ENCODE measurements at places on chromosomes 6 and 20. TPM values are rescaled to one million over a fixed set of nuclear protein-coding genes. Genes with fewer than 3 reads are reported as not detected.

GRCh38 chr6:73108949-73109348 is 116.3 kb downstream of the KHDC1L start:
- DNase-seq: no peak

DNA sequence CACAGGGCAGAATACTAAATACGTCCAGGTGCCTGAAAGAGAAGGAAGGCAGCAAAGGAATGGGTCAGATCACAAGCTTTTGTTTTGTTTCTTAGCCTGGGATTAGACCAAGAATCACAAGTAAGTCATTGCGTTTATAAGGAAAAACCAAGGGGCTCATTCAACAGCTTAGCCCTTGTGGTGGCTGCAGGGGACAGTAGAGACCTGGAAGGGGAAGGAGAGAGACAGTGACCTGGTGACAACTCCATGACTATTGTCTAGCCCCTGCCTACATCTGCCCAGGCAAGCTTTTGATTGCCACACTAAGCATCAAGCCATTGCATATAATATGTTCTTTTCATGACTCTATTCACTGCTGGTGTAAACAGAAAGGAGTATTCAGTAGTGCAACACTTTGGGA is 30.2 kb upstream of the TBC1D7 start:
- DNase-seq: no peak

GRCh38 chr6:127459231-127459641 is at the start of gene KIAA0408:
TSS of gene KIAA0408 (minus strand) at chr6:127459389. CDS start at chr6:127453981, 5,408 bp downstream.
- no peak for DNase-seq

DNA sequence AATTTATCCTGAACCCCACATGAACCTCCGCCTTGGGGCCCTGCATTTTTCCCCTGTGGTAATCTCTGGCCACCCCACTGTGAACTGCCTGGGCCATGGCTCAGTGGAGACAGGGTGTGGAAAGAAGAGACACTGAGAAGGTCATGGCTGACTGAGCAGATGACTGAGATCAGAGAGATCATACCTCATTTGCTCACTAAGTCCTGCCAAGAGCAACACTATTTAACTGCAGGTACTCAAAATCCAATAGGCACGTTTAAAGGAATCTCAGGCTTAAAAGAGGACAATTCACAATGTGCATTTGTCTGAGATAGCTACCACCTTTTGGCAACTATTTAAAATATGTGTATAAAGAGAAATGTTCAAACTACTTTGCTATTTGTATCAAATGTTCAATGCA is 305.0 kb downstream of the GMDS start:
- no peak for DNase-seq

DNA sequence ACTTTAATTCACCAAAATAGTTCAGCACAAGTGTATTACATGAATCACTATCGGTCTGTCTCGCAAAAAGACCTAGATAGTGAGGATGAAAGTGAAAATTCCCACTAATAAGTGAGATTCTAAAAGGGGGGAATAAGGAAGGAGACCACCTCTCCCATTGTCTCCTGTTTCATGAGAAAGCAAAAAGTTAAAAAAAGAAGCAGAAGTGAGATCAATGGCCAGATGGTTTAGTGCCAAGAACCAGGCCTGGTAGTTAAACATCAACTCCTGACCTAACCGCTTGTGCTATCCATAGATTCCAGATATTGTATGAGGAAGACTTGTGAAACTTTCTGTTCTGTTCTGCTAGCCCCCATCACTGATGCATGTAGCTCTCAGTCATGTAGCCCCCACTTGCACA is 293.0 kb downstream of the RNGTT start:
- no peak for DNase-seq

GRCh38 chr20:23114018-23114417 is 27.9 kb upstream of the CD93 start:
- DNase-seq: no peak

DNA sequence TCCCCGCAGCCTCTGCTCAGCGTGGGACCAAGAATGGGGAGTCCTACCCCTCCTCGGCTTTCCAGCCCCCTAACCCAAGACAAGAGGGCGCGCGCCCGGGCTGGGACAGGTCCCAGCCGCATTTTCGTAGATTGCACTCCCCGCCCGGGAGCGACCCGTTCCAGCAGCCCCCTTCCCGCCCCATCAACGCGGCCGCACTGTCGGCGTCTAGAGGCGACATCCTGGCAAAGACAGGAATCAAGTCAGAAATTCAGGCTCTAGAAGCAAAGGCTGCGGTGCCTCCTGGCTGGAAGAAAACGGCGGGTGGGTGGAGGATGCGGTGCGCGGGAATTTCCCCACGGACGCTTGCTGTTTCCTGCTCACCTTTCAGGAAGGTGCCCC is 957 bp downstream of the PROKR2 start:
- DNase-seq: no peak

- DNase-seq: peak; percentile 72
Observed at GRCh38 chr6:84522135-84522549, 242.3 kb downstream of the TBX18 start.

GRCh38 chr6:158751921-158752320 is 67.2 kb downstream of the EZR start:
- DNase-seq: no peak

GRCh38 chr6:36655085-36655724 is 23.3 kb upstream of the CDKN1A start:
- no peak for DNase-seq

DNA sequence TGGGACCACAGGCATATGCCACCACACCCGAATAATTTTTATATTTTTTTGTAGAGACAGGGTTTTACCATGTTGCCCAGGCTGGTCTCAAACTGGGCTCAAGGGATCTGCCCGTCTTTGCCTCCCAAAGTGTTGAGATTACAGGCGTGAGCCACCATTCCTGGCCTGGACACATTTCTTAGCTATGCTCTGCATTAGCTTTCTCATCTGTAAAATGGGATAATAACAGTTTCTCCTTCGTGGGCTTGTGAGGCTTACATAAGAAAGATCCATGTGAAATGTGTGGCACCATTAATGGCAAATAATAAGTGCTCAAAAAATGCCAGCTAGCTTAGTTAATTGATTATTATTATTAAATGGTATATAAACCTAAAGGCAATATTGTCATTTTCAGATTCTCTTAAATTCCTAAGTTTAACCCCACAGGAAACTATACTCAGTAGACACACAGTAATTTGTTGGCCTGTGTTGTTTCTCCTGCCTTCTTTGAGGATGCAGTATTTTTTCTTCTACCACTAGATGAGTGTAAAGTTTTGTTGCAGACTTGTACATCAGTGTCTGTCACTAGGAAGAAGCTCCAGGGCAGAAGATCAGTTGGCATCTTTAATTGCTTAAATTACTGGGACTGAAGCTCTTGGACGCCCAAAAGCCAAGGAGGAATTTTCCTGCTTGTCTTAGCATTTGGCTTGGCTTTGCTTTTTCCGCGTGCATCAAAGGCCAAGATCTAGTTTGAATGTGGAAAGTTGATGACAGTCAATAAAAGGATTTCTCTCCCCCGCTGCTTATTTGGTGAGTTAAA is 162.3 kb upstream of the ZNF217 start:
- DNase-seq: no peak

- DNase-seq: no peak
Observed at GRCh38 chr6:104771258-104771832, 88.4 kb downstream of the HACE1 start.

DNA sequence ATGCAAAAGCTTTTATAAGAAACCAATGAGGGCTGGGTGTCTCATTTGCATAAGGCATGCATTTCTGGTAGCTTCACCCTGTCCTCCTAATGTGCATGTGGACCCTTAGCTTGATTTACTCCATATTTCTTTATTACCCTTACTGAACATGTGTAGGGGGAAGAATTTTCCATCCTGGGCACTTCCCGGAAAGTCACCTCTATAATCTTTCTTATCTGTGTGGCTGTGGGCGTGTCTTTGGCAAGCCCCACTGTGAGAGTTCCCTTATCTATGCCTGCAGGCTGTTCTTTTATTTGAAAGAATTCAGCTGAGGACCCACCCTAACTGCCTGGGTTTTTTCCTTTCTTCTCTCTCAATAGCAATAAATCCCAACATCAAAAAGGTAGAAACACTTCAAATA is 627.8 kb downstream of the DOK5 start:
- DNase-seq: no peak

- no peak for DNase-seq
Observed at GRCh38 chr20:57429159-57429496, 37.9 kb downstream of the RBM38 start.

- no peak for DNase-seq
Observed at GRCh38 chr6:168061269-168062210, 17.5 kb downstream of the FRMD1 start.

DNA sequence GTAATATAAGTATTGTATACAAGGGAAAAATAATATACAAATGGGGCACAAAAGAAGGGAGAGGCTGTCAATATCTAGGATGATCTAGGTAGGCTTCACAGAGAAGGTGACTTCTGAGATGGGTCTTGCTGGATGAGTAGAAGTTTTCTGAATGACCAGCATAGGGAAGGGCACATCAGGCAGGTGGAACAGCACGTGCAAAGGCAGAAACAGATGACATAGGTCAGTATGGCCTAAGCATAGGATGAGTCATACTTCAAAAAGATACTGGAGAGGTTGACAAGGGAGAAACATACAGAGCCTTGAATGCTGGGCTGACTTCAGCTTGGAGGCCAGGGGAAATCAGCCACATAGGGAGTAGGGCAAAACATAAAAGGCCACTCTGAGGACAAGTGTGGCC is 31.9 kb upstream of the SIRPA start:
- DNase-seq: no peak

- no peak for DNase-seq
Observed at GRCh38 chr6:20660534-20660933, 126.3 kb downstream of the CDKAL1 start.

DNA sequence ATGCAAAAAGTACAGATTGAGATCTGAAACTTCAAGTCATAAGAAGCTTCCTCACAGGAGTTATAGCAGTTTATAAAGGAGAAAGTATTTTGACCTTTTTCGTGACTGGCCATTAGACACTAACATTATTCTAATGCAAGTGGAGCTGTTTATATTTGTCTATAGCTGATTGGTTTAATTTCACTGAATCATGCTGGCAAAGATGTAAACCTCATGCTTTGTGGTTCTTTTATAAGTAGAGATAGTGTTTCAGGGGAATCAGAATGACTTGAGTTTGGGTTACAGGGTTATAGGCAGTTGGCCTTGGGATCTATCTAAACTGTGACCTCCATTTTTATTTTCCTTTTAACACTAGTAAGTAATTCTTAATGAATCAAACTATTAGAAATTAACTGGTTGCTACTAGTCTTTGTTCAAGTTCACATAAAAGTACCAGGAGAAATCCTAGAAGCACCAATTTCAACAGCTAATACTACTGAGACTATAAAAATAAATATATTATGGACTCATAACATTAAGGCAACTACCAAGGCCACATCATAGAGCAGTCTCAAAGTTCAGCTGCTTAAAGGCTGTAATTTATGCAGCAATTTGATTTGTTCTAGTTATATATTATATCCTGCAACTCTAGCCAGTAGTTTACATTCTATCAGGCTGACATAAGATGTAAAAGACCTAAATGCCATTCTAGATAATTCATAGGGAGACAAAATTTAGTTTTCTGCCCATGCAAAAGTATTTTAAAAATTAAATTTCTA is 94.0 kb downstream of the RNGTT start:
- DNase-seq: no peak

DNA sequence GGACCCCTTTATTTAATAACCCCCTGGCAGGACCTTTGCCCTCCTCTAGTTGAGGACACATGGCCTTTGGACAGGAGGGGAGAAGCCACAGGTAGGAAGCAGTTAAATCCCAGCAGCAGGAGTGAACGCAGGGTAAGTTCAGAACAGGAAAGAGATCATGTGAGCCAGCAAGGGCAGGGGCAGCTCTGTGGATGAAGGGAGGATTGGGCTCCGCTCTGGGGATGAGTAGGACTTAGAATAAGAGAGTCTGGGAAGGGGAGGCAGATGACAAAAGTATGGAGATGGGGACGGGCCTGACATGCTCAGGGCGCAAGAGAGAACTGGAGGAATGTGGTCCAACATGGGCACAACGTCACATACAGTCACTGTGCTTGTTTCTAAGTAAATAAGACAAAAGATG is 89.0 kb downstream of the NDUFAF5 start:
- DNase-seq: no peak

GRCh38 chr20:58891086-58891717 is 38.7 kb downstream of the GNAS start:
- peak; percentile 98 for DNase-seq

DNA sequence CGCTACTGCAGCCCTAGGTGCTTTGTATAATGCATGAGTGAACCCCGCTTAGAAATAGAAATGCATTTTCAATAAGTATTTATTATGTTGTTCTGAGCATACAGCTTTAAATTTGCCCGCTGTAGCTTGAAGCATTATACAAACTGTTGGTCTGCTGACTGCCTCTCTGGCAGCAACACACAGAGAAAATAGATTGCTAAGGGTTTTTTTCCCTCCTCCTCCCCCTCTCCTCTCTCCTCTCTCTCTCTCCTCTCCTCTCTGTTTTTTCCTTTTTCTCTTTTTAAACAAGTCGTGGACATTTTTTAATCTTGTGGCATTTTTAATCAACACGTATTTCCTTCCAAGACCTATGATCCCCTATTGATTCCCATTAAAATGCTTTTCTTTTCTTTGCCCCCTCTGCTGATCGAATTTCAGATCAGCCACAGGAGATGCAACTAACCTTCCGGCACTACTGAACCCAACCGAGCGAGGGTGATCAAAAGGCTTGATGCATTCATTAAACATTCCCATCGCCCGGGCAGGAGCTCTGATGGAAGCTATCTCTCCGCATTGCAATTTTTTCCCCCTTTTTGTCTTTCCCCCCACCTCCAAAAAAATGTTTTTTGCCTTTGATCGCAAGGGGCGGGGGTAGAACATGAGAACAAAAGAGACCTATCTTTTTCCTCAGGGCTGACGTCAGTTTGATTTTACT is 90.7 kb upstream of the ARID1B start:
- peak; percentile 86 for DNase-seq

- no peak for DNase-seq
Observed at GRCh38 chr6:151069641-151070040, 170.1 kb upstream of the AKAP12 start.

- DNase-seq: no peak
Observed at GRCh38 chr6:81594501-81594900, 158.0 kb downstream of the TENT5A start.

GRCh38 chr6:138569970-138570724 is 70.9 kb upstream of the NHSL1 start:
- DNase-seq: no peak

GRCh38 chr6:140062043-140063020 is 687.9 kb upstream of the CITED2 start:
- peak; percentile 76 for DNase-seq

Gene ARMC12
- 0.59 TPM for total RNA-seq

Gene LAMA2
- total RNA-seq: 3.5 TPM

Gene XKR7
- under 0.01 TPM for total RNA-seq

Gene CST4
- not detected for total RNA-seq

Gene DEFB124
- not detected for total RNA-seq

Gene OPRL1
- total RNA-seq: 0.59 TPM

Gene PDSS2
- 12.3 TPM for total RNA-seq

Gene TNFRSF6B
- 2.9 TPM for total RNA-seq

Gene LY6G6C
- not detected for total RNA-seq

Gene OR14J1
- not detected for total RNA-seq

Gene GNMT
- total RNA-seq: 0.72 TPM

Gene PNRC1
- 95.2 TPM for total RNA-seq

Gene VARS2
- 15.6 TPM for total RNA-seq

Gene PLCB1
- 13.4 TPM for total RNA-seq

Gene CALHM4
- total RNA-seq: not detected

Gene AGER
- under 0.01 TPM for total RNA-seq

Gene ENPP3
- total RNA-seq: under 0.01 TPM

Gene PRIM2
- total RNA-seq: 35.1 TPM

Gene RIMS1
- 8.3 TPM for total RNA-seq

All from osteoblast (primary cell).